ENCODE measurements at places on chromosomes 7 and 10. TPM values are rescaled to one million over a fixed set of nuclear protein-coding genes. Genes with fewer than 3 reads are reported as not detected.

The CYP3A4 gene
- total RNA-seq, result not detected

The TAS2R5 gene
- total RNA-seq, result 0.10 TPM

The GNGT1 gene
- total RNA-seq, result 0.24 TPM

The GPR26 gene
- total RNA-seq, result not detected

The ANKRD30A gene
- total RNA-seq, result not detected

The SH2D4B gene
- 0.07 TPM for total RNA-seq

The C10orf67 gene
- not detected for total RNA-seq

Measured in A172 (cell line).